ENCODE measurements at places on chromosomes 1 and 21.
A peak's percentile ranks its signal among the peaks of the same experiment; 100 is the strongest.

DNA sequence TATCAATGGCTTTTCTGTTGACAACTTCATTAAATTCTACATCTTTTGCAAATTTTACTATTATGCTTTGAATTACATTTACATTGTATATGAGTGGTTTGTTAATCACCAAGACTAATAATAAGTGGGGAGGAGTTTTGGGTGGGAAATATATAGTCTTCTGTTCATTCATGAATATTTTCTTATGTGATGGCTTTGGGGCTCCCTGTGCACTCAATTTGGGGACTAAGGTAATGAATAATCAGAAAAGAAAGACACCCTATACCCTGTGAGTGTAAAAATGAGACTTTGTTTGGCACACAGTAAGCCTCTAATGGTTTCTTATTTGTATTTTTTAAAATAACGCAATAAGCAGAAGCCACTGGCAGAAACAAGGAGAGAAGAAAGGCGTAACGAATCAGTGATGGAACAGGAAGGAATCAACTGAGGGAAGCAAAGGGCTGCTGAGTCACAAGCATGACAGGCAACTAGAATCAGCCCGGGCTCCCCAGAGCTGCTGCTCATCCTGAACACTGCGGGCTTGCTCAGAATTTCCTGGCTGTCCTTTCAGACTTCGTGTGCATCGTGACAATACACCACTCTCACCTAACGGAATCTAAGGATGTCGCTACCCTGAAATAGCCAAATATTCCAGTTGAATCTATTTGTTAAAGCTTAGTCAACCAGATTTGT is 20.8 kb upstream of the RGS2 start:
- no peak for DNase-seq

DNA sequence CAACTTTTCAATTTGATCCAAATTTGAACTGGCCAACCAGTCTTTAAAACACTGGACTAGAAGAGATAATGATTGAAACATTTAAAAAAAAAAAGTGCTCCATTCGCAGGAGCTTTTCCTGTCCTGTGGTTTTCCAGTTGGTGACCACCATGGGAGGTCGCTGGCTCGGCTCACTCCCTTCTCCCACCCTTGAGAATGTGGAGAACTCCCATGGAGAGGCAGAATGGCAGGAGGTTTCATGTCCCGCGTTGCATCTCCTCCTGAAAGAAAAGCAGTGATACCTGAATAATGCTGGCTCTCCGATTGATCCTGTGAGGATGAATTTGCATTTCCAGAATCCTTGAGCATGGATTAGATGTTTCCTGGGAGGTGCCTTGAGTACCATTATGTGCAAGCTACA is 16.5 kb upstream of the MPZL1 start:
- DNase-seq, result no peak

GRCh38 chr1:3454811-3455618 is 550 bp downstream of the ARHGEF16 start:
- DNase-seq, result peak; percentile 68

- no peak for DNase-seq
Measured at GRCh38 chr1:76723949-76724348, 143.3 kb upstream of the ST6GALNAC5 start.

- no peak for DNase-seq
Measured at GRCh38 chr1:197982256-197982655, 65.1 kb downstream of the LHX9 start.

GRCh38 chr1:47940779-47941178 is 56.4 kb downstream of the TRABD2B start:
- DNase-seq, result no peak

- no peak for DNase-seq
Measured at GRCh38 chr1:178266619-178267066, 172.7 kb downstream of the RASAL2 start.

- no peak for DNase-seq
Measured at GRCh38 chr1:22958556-22958955, 14.1 kb downstream of the LACTBL1 start.

- no peak for DNase-seq
Measured at GRCh38 chr1:113255038-113255719, 135.1 kb upstream of the MAGI3 start.

- no peak for DNase-seq
Measured at GRCh38 chr1:202376247-202376646, 27.7 kb downstream of the PPP1R12B start.

DNA sequence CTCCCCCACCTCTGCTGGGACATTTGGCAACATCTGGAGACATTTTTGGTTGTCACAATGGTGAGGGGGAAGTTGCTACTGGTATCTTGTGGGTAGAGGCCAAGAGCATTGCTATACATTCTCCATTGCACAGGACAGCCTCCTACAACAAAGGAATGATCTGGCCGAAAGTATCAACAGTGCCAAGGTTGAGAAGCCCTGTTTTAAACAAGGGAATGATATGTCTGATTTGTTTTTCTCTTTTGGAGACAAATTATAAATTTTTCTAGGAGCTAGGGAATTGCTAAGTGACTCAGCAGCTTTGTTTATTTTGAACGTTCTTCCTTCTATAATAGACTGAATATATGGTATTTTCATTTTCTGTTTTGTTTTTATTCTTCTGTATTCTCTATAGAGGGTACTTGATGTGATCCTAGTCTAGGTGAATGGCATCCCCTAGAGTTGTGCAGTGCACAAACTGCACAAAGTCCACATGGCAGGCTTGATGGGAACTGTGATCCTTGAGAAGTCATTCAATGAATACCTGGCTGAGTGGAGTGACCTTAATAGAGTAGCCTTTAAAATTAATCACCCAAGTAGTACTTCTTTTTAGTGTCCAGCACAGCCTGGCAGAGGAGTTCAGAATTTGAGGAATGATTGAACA is 288.6 kb upstream of the USP24 start:
- no peak for DNase-seq

DNA sequence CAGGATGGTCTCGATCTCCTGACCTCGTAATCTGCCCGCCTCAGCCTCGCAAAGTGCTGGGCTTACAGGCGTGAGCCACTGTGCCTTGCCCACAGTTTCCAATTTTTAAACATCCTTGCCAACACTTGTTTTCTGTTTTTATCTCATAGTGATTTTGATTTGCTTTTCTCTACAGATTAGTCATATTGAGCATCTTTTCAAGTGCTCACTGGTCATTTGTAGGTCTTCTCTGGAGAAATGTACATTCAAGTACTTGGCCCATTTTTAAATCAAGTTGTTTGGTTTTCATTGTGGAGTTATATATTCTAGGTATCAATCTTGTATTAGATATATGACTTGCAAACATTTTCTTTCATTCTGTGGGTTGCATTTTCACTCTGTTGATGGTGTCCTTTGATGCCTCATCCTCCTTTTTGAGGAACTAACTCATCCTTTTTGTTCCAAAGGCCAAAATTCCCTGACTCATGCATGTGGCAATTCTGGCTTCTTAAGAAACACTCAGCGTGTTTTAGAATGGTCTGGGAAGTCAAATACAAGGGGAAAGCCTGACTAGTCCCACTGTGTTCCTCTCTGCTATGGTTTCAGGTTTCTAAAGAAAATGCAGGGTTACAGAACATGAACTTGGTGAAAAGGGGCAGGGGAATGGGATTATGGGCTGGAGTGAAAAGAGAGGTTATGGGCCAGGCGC is 37.3 kb downstream of the PTAFR start:
- DNase-seq, result no peak

- no peak for DNase-seq
Measured at GRCh38 chr1:53511933-53512806, 53.0 kb downstream of the DMRTB1 start.

GRCh38 chr1:223390618-223391017 is 2.6 kb upstream of the CCDC185 start:
- no peak for DNase-seq

DNA sequence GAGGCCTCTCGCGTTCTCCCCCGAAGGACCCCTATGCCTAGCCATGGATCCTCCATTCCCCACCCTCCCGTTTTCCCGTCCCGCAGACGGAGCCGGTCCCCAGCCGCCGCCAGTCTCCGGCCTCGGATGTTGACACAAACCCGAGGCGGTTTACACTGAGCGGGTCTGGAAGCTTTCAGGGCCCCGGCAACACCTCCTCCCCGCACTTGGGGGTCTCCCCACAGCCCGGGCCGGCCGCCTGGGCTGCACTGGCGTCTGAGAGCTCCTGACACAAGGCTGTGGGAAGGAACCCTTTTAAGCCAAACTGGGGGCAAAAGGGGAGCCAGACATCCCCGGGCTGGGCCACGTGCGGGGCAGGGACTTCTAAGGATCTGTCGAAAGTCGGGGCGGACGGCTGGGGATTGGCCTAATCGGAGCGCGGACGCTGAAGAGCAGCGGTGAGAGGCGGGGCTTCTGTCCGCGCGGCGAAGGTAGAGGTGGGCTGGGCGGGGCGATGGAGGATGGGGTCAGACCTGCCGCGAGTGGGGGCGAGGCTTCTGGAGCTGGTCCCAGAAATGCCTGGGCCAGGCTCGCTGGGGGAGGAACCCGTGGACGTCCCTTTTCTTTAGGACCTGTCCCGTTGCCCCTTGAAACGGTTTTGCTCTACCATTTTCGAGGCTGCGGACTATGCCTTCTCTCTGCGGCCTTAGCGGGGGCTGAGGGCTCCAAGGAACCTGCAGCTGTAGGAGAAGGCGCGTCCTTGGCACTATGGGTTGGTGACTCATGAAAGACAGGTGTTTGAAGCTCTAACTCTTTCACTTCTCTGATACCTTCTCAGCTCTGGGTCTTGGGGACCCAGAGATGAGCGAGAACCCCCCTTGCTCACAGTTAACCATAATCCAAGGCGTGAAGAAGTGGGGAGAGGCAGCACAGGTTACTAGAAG is 1.2 kb upstream of the HPCAL4 start:
- DNase-seq, result no peak

DNA sequence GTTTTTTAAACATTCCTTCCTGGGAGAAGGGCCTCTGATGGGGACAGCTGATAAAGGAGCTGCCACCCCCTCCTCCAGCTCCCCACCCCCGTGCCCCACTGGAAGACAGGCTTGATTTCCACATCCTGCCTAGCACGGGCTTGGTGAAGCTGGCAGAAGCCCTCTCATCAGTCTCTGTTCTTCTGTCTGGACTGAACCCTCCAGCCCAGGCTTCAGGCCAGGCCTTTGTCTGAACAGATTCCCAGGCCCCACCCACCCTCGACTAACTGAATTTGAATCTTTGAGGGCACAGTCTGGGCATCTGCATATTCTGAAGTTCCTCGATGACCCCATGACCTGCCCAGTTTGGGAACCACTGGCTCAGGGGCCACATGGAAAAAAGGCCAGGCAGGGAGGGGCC is 75.3 kb downstream of the CD58 start:
- DNase-seq, result no peak

GRCh38 chr1:235047331-235047871 is 81.2 kb downstream of the TOMM20 start:
- no peak for DNase-seq

GRCh38 chr1:147389532-147390184 is 147.2 kb downstream of the CHD1L start:
- DNase-seq, result peak; percentile 12

Measured in neural crest cell (in vitro differentiated cells).